Sigmoid colon (tissue), 7 donors: ENCODE measurements at places on chromosomes 1 and 21. TPM values are rescaled to one million over a fixed set of nuclear protein-coding genes. Genes with fewer than 3 reads are reported as not detected.
A peak's percentile ranks its signal among the peaks of the same experiment; 100 is the strongest.

- DNase-seq, result no peak
Measured at GRCh38 chr1:176543360-176544129, 80.6 kb downstream of the PAPPA2 start.

- DNase-seq, result peak; percentile 81
Measured at GRCh38 chr1:36203554-36204346, 20.5 kb upstream of the THRAP3 start.

- peak; percentile 71 for DNase-seq
Measured at GRCh38 chr1:64470665-64471217, 812 bp downstream of the CACHD1 start.

GRCh38 chr1:3331564-3331963 is 122.9 kb upstream of the ARHGEF16 start:
- DNase-seq, result no peak

DNA sequence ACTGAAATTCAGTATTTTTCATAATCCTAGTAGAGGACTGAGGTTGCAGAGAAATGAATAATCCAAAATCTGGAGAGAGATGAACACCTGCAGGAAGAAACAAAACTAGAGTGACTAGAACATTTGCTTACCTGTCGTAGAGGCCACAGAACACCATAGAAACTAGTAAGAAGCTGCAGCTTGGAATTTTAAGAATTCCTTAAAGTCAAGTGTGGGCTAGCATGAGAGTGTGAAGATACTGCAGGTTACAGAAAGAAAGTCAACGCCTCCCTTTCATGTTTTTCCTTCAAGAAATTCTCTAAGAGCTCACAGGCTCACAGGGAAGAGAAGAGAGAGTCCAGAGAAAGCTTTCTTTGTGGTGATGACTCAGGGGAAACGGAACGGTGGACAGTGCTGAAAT is 633.7 kb downstream of the LRRIQ3 start:
- DNase-seq, result no peak

DNA sequence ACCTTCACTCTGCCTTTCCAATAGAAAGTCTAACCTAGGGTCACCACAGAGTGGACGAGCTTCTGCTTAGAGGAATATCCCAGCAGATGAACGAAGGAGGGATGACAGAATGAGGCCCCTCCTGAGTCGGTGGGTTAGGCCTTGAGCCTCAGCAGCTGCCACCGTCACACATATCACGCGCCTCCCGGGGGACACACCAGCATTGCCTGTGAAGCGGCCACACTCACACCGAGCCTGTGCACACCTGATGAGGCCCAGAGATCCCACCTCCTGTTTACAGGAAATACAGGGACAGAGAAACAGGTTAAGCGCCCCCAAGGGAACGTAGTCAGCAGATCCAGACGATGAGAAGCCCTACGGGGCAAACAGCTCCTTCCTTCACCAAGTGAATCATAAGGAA is 25.1 kb upstream of the LRRC47 start:
- peak; percentile 45 for DNase-seq

The UTS2 gene
- not detected for total RNA-seq

The THEMIS2 gene
- 23.3 TPM for total RNA-seq
